ENCODE measurements at places on chromosomes 16 and 17.

DNA sequence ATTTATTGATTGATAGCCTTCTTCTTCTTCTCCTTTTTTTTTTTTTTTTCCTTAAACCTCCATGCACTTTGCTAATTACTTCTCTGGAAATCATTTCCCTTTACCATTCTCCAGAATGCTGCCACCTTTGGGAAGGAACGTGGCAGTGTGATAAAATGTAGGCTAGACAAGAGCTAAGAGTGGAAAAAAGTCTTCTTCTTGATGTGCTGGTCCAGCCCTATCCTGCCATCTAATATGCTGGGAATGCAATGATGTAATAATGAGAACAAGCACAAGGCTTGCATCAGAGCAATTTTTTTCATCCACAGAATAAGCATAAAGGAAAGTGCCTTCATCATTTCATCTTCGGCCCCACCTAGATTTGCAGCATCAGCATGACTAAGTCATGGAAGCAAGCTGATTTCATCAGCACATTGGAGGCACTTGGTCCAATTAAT lies 128.7 kb upstream of the ZFHX3 start:
- DNase-seq = no peak

GRCh38 chr17:6059406-6059805 lies 10.8 kb upstream of the WSCD1 start:
- DNase-seq = no peak

DNA sequence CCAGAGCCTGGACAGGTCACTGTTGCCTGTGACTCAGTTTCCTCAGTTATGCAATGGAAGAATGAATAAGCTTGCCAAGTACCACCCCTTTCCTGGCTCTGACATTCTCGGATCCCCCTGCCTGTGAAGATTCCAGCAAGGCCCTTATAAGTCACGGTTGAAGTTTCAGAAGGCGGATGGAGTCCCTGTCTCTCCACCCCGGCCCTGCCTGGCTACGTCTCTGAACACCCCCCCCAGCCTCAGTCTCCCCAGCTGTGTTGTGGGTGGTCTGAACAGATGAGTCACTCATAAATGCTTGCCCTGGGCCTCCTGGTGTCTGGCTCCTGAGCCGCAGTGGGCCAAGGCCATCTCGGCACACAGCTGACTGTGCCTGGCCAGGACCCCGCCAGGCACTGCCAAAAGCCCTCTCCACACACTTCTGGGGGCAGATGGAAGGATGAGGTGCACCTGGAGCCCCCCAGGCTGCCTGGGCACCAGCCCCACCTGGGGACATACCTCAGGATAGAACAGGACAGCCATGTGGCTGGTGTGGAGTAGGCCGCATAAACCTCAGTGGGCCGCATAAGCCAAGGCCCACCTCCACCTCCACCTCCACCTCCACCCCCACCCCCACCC lies 15.4 kb downstream of the VASN start:
- no peak for DNase-seq

DNA sequence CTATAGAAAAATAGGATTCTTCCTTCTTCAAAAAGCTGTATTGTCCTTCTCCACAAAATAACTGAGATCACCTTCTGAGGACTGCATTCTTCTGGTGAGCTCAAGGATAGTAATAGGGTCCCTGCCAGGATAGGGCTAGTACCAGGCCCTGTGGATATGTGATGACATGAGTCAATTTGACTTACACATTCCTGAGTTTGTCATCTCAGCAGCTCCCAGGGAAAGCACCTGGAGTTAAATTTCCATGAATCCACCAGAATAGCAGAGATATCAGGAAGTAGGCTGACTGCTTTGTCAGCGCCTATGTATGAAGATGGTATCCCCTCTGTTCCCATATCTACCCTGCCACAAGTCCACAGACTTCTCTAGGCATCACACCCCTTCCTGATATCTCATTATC lies 225.8 kb downstream of the PMP22 start:
- DNase-seq = no peak

DNA sequence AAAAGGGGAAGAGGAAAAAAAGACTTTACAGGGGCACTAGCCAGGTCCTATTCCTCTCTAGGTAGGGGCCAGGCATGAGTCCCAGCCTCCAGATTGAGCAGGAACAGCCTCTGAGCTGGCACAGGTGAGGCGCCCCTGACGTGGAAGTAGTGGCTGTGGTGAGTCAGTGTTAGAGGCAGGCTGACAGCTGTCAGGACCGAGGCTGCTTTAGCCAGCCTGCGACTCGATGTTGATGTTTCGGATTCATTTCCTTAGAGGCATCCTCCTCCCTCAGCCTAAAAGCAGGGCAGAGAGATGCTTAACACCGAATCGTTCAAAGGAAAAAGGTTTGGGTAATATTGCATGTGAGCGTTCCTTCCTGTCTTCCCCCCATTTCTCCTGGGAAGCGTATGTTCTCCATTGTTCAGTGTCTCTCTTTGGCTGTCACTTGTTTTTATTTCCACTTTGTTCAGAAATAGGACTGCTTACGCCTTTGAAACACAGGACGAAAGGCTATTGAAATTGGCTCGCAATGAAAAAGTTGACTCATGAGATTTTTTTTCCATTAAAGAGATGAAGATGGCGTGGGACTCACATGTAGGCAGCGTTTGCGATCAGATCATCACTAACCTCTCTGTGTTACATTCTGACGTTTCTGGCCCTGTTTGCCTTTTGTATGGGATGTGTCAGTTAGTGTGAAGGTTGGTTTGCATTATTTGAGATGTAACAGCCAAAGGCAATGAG lies 1.3 kb downstream of the KIAA0513 start:
- DNase-seq = peak; percentile 29

DNA sequence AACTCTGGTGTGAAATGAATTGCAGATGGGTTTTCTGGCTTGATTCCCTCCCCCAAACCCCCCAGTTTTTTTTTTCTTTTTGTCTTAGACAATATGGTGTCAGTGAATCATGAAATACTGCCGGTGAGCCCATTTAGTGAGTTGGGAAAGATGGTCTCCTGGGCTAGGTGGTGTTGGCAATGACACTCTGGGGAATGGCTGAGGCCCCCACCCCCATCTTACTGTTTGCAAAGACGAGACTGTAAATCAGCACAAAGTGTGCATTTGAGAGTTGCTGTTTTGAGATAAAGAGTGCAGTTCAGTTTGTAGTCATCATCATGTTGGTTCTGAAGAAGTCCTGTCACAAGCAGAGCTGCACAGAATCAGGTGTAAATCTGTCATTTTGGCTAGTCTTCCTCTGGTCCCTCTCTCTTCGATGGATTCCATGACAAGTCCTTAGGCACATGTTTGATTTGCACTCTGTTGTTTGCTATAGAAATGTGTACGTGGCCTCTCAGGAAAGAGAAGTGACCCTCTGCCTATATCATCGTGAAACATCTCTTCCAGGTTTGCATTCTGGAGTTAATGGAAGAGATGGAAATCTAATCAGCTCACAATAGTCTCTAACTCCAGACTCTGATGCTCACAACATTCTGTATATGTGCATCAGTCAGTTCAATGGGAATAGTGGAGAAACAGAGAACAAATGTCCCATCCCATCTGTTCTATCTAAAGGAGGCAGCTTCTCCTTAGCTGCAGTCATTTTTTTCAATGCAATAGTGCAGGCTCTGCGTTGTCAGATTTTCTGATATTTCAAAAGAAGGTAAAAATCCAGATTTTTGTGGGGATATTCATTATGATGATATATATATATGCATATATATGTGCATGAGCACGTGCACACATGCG lies 34.6 kb downstream of the RBFOX1 start:
- DNase-seq = no peak

DNA sequence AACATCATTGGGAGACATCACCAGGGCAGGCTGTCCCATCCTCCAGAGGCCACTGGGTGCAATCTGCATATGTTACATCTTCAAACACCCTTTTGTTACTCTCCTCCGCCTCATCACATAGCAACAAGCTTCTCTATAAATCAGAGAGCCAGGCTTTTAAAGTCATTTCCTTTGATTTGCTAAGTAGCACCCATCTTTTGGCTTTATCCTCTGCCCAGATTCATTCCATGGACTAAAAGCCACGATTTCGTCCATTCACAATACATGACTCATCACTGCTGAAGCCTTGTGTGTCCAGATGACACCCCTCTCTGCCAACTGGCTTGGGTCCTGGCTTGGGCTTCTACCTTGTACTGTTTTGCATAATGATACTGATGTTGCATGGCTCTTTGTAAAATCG lies 2.0 kb upstream of the KRT38 start:
- DNase-seq = no peak

GRCh38 chr16:85137323-85138072 lies 25.2 kb upstream of the CIBAR2 start:
- DNase-seq = peak; percentile 40

DNA sequence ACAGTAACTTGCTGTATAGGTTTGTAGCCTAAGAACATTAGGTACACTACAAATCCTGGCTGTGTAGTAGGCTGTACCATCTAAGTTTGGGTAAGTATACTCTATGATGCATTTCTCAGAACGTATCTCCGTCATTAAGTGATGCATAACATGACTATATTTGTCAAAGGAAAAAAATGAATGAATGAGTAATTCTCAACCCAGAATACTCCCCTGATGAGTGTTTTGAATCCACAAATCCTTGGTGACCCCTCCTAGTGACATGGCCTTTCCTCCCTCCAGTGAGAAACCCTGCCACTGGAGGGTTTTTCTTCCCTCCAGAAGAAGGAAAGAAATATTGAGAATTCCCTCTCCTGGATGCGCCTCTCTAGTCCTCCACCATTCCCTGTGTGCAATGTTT lies 24.0 kb upstream of the SALL1 start:
- DNase-seq = no peak

DNA sequence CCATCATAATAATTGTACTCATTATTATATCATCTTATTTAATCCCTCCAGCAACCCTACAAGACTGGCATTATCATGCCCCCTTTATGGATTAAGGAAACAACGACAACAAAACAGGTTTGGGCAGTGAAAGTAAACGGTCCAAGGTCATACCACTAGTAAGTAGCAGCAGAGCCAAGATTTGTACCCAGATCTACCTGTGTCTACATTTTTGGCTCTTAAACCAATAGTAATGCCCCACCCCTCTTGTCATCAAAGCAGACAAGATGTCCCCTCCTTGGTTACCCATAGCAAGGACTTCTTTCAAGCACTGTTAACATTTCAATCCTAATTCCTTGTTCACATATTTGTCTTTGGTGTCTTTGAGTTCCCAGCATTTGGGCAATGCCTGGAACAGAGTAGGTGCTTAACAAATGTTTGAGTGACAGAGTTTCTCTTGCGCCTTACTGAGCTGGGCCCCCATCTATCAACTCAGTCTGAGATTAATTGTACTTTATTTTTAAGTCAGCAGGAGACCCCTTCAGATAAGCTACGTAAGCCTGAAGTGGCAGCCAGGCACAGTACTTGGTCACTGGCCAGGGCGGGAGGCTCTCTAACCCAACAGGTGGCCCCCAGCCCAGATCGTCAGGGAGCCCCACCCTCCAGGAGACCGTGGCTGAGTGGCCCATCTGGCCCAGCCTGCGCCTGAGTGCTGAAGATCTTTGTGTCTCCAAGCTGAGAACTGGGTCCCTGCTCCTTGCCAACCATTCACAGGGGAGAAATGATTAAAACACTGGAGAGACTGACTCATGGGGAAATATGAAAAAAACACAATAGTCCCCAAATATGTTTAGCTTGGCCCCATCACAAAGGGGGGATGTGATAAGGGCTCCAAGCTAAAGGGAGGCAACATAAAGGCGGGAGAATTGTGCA lies 75.8 kb downstream of the AXIN2 start:
- DNase-seq = no peak

DNA sequence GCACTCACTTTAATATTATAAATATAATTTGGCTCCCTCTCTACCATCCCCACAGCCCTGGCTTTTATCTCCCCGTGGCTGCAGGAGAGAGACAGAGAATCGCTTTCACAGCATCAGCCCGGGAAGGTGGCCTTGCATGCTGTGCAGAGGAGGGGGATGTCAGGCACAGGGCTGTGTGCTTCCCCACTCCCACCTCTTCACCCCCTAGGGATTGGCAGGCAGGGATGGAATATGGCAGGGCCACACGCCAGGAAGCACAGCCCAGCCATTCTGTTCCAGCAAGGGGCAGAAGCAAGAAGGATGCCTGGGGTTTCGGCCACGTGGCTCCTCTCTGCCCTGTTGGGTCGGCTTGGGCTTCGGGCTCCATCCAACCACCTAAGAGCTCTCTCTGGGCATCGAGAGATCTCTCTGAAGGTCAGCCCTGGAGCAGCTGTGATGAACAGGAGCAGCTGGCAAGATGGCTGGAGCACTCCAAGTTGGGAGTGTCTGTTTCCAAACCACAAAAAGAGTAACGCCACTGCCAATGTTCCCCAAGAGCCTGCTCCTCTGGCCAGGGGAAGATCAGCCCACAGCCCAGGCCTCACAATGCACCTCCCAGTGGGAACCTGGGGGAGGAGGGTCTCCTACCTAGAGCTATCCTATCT lies 223.2 kb downstream of the C16orf78 start:
- no peak for DNase-seq

DNA sequence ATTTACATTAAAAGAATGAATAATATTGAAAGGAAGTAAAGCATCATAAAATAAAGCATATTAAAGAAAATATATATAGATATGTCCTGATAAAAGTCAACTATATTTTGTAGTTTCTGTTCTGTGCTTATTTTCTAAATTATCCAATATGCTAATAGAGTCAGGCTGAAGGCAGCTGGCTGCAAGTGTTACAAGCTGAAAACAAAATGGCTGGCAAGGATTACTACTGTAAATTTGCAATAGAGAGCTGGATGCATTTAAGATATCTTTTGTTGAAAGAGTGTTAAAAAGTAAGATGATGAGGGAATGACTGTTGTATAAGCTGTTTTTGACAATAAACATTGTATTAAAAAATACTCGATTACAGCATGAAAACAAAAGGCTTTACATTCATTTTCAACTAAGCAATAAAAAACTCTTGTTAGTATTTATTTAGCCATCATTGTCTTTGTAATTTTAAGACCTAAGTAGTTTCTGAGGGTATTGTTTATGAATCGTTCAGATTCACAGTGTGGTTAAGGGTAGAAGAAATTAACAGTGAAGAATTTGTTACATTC lies 76.3 kb downstream of the TANC2 start:
- DNase-seq = peak; percentile 19

GRCh38 chr17:52191491-52191890 lies 33.0 kb upstream of the CA10 start:
- no peak for DNase-seq

DNA sequence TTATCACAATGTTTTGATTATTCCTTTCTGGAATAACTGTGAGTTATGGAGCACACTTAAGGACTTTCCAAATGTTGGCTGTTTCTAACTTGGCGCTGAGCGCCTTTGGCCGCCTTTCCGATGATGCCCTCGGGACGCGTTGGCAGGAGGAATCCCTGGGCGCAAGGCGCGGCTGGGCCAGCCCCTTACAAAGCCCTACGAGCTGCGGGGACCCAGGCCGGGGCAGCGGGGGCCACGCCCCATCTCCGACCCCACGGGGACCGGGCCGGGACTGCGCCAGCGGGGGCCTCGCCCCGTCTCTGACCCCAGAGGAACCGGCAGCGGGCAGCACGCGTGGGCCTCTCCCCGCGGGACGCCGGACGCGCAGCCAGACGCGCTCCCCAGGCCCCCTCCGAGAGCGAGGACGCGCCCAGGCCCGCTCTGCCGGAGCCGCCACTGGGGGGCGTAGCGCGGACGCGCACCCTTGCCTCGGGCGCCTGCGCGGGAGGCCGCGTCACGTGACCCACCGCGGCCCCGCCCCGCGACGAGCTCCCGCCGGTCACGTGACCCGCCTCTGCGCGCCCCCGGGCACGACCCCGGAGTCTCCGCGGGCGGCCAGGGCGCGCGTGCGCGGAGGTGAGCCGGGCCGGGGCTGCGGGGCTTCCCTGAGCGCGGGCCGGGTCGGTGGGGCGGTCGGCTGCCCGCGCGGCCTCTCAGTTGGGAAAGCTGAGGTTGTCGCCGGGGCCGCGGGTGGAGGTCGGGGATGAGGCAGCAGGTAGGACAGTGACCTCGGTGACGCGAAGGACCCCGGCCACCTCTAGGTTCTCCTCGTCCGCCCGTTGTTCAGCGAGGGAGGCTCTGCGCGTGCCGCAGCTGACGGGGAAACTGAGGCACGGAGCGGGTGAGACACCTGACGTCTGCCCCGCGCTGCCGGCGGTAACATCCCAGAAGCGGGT lies at the start of gene GAA:
TSS of gene GAA (plus strand) at position 571 of the 935 bp plus-strand sequence. CDS start 3,006 bp downstream, outside the sequence.
- DNase-seq = peak; percentile 83

Data from SHP77 (cell line).